Activated T-helper 17 cell treated with anti-CD3 and anti-CD28 coated beads, Interleukin-2, amount 50 U/mL, for 72 hours (primary cell): ENCODE measurements at places on chromosomes 5 and 9.

DNA sequence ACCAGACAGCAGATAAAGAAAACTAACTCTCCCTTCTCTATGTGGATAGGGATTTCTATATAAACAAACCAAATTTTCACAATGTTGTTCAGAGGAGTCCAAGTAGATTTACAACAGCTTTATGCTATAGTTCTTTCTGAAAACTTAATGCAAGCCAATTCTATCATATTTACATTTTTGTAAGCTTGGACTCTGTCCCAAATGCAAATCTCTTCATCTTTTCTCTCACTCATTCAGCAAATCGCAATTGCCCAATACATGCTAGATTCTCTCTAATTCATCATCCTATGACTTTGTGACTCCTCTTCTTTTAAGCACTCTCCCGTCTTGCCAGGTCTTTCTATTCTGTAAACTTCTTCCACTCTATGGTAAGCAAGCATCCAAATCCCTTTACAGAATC lies 39.1 kb upstream of the UGT3A2 start:
- no peak for ATAC-seq

DNA sequence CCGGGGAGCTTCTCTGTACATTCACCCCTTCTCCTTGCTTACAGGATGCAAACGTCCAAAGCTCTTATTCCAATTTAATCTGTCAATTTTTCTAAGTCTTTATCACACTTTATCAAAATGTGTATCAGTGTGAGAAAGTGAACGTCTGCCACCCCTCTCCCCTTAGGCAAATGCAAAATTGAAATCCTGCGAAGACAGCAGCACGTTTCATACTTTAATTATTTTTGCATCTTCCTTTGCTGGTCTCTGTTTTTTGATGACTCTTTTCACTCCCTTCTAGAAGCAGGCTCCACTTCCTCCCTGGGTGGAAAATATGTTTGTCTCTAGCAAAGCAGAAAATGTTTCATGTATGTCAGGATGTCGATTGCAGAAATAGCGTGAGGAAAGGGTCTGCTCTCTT lies 576.5 kb upstream of the BRINP1 start:
- ATAC-seq, result no peak

DNA sequence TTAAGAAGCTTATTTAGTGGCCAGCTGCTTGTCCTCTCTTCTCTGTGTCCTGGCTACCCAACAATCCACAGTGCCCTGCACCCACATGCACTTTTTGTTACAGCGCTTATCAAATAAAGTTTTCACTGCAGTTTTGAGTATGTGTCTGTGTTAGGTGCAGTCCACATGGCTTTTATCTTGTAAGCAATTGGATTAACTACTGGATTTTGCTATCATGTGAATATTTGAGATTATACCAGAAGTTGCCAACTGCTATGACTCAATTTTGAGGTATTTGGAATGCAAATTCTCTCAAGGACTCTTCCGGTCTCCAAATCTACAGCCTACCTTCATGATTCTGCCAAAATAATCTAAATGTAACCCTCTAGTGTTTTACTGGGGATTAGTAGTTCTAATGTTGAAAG lies 690.2 kb downstream of the NR2F1-AS1 start:
- no peak for ATAC-seq

GRCh38 chr9:85401998-85402397 lies 339.8 kb downstream of the AGTPBP1 start:
- ATAC-seq, result no peak

GRCh38 chr5:1190278-1190677 lies 11.1 kb upstream of the SLC6A19 start:
- no peak for ATAC-seq

GRCh38 chr5:54754420-54754819 lies 231.0 kb downstream of the ESM1 start:
- no peak for ATAC-seq

GRCh38 chr9:121750715-121751623 lies 99.5 kb downstream of the DAB2IP start:
- no peak for ATAC-seq

DNA sequence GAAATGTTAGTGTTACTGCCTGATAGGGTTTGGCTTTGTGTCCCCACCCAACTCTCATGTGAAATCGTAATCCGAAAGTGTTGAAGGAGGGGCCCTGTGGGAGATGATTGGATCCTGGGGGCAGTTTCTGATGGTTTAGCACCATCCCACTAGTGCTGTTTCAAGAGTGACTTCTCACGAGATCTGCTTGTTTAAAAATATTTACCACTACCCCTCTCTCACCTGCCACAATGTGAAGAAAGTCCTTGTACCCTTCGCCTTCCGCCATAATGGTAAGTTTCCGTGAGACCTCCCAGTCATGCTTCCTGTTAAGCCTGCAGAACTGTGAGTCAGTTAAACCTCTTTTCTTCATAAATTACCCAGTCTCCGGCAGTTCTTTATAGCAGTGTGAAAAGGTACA lies 2.6 kb upstream of the RFX3 start:
- ATAC-seq, result peak; percentile 8
